ENCODE measurements at places on chromosomes 4 and X.

GRCh38 chr4:85952528-85952927, 407.3 kb downstream of the MAPK10 start:
- 0 out of 3 replicates have a peak, but pooled peaks have one; percentile 19 for ATAC-seq

GRCh38 chrX:42119076-42119475, 195.7 kb upstream of the CASK start:
- no peak for ATAC-seq

DNA sequence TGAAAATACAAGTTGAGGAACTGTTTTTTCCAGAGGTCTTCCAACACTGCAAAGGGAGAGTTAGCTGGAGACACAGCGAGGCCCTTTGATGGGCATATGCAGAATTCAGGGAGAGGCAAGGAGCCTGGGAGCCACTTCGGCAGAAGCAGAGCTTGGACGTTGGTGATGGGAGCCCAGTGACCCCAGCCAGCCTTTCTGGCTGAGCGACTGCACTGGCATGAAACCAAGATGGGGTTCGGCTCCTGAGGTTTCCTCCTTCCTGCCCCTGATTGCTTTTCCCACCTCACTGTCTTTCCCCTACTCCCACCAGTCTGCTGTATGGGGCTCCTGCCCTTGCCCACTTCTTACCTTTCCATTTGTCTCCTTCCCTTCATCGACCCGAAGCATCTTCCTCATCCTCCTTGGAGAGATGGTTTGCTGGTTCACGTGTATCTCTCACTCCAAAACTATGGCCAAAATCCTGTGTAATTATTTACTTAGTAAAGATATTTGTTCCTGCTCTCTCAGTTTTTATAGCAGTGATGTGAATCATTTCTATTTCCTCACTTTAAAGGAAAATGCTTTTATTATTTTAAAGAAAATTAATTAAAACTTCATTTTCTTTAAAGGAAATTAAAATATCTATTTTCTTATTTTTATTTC, 100.5 kb downstream of the NFKB1 start:
- no peak for ATAC-seq

GRCh38 chr4:67746797-67747495, 7.2 kb downstream of the GNRHR start:
- no peak for ATAC-seq

GRCh38 chr4:76581077-76581962, 146.3 kb downstream of the SHROOM3 start:
- peak; percentile 76 for ATAC-seq

DNA sequence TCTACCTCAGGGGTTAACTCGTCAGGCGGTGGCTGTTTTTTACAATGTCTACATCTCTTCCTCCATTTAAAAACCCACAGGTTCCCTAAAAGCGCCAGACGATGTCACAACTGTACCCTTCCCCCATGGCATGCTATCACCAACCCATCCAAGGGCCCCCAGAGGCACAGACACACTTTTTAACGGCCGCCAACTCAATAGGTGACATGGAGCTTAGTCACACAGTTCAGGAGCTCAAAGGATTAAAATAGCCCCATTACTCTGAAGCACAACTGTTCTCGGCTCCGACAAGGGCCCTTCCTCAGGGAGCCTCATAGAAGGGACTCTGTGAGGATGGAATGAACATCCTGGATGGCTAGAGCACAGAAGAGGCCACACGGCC, 12.4 kb downstream of the SH3KBP1 start:
- ATAC-seq = peak; percentile 59

DNA sequence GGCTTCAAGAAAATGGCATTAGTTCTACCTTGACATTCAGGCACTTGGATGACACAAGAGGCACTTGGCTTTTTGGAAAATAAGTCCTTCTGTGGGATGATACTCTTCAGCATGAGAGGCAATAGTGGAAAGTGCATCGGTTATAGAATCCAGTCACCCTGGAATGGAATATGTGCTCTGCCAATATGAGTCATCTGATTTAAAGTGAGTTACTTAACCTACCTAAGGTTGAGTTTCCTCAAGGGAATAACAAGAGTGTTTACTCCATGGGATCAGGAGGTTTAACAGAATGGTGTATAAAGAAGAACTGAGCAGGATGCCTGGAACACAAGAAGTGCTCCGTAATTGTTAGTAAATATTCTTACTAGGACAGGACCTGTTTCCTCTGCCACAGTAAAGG, 10.7 kb downstream of the SLC39A8 start:
- no peak for ATAC-seq

DNA sequence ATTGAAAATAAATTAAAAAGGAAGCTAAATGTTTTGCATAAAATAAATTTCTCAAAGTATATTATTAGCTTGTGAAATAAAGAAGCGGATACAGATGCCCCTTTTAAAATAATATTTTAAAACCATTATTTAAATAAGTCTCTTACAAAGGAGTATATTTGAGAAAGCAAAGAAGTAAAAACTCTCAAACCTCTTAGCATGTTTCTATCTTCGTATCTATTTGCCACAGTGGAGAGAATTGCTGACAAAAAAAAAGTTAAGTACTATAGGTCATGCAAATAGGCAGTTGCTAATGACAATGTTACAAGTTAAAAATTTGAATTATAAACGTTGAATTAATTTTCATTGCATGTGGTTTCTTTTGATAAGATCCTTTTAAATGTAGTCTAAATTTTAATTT, 44.5 kb upstream of the PDGFRA start:
- ATAC-seq = no peak

DNA sequence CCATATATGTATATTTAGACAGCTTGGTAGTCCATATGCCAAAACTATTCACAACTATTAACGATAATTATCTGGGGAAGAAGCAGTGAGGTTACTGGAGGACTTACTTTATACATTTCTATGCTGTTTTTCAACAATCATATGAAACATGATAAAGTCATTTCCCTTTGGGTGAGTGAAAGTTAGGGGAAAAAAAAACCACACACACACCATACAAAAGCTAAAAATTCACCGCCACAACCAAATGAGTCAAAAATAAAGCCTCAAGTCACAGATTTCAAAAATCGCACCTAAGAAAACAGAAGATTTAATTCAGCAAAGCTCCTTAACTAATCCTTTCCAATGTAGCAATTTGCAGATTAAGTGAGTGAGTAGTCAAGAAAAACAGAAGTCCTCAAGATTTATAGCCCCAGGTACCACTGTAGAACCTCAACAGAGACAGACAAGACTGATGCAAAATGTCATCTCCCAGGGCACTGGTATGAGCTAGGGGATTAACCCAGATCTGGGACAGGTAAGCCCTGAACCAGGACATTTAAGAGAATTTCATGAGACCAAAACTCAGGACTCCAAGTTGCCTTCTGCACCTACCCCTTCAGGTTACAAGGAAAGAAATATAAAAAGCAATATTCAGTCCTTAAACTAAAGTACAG, 35.1 kb downstream of the SYTL4 start:
- ATAC-seq = no peak

DNA sequence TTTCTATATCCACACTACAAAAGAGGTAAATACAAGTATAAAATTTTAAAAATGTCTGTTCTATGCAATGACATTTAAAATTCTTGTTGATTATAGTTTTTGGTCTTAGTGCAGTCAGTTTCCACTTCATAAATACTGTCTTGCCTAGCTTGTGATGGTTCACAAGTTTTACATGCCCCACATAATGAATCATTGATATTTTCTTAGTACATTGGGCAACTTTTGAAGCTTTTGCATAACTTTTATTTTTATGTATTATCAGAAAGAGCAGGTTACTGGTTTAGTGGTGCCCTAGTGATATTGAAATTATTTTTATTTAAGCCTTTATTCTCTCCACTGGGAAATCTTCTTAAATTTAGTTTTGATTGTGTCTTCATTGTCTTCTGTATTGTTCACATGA, 388.0 kb downstream of the CCSER1 start:
- no peak for ATAC-seq

GRCh38 chr4:59222221-59222620, 1977.9 kb upstream of the ADGRL3 start:
- ATAC-seq = no peak

DNA sequence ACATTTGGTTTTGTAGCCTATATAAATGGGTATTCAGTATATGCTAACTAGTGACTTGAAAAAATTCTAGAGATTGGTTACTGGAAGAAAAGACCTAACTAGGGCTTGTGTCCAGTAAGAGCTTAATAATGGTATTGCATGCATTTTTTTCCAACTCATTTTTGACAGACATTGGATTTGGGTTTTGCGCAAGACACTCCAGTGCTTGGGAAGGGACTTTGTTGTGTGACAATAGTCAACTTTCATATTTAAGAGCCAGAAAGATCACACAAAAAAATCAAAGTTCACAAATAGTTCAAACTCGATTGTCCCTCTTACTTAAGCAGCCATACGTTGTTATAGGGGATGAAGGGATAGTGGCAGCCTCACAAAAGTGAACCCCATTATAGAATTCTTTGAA, 1.2 kb upstream of the HSD17B11 start:
- ATAC-seq = no peak

GRCh38 chrX:40420899-40421729, 159.7 kb upstream of the ATP6AP2 start:
- ATAC-seq = no peak

DNA sequence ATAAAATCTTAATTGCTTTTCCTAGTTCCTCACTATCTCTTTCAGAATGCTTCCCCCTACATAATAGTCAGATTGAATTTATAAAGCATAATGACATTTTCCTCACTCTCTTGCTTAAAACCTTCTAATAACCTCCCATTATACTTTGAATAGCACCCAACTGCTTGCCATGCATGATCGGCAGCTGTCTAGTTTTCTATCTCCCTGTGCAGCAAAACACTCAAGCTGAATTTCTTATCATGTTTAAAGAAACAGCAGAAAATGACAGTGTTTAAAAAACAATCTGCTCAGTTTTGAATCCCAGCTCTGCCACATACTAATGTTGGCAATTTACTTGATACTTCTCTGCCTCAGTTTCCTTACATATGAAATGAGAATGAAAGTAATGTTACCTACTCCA, 947.1 kb upstream of the HS3ST1 start:
- no peak for ATAC-seq

GRCh38 chr4:22482250-22483127, 33.4 kb downstream of the ADGRA3 start:
- no peak for ATAC-seq

DNA sequence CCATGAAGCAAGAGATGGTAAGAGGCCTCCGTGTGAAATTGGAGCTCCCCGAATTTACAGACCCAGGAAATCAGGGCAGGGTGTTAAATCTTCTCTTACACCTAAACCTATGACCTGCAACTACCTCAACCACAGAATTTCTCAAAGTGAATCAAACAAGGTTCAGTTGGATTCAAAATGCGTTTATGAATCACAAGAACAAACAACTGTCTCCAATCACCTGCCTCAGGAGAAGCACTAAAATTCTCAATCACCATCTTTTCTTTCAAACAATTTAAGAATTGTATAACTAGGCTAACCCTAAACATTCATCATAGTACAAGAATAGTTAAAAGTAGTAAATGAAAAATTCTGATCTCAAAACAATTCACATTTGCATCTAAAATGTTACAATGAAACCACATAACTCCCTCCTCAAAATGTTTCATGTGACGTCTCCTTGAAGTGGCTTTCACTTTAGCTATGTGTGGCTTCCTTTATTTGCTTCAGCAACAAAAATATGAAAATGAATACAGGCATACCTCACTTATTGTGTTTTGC, 19.2 kb downstream of the PPP3CA start:
- no peak for ATAC-seq

- no peak for ATAC-seq
Measured at GRCh38 chr4:11259837-11260236, 168.9 kb downstream of the HS3ST1 start.

DNA sequence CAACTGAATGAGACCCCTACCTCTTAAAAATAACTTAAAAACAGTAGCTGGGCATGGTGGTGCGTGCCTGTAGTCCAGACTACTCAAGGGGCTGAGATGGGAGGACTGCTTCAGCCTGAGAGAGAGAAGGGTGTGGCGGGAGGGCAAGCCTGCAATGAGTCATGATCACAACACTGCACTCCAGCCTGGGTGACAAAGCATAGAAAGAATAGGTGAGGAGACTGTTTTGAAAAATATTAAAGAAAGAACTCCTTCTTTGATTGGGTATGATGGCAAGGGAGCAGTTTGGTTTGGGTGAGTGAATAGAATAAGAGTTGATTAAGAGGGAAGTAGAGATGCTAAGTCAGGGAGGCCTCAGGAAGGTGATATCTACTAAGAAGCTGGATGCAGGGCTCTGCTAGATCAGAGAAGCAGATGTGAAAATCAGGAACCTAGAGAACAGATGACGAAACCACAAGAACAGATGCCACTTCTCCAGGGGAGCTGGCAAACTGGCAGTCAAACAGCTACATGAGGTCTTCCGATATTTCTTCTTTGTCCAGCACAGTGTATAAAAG, 318.6 kb downstream of the OPHN1 start:
- no peak for ATAC-seq

GRCh38 chr4:11418610-11419009, 10.1 kb downstream of the HS3ST1 start:
- no peak for ATAC-seq

GRCh38 chrX:31449965-31450364, 378.1 kb upstream of the FTHL17 start:
- no peak for ATAC-seq

GRCh38 chrX:48945517-48946348, 11.7 kb downstream of the OTUD5 start:
- peak; percentile 98 for ATAC-seq

GRCh38 chrX:72305286-72306084, at the start of gene CITED1:
Gene CITED1, minus strand, starts transcription at chrX:72305914. Its CDS starts 3,045 bp downstream, at chrX:72302869.
- ATAC-seq = peak; percentile 24

- ATAC-seq = no peak
Measured at GRCh38 chr4:15689540-15689939, 7.9 kb downstream of the FAM200B start.

- ATAC-seq = no peak
Measured at GRCh38 chr4:6465955-6466354, 6.5 kb downstream of the PPP2R2C start.

GRCh38 chrX:121036137-121036536, 11.3 kb upstream of the GLUD2 start:
- ATAC-seq = no peak

DNA sequence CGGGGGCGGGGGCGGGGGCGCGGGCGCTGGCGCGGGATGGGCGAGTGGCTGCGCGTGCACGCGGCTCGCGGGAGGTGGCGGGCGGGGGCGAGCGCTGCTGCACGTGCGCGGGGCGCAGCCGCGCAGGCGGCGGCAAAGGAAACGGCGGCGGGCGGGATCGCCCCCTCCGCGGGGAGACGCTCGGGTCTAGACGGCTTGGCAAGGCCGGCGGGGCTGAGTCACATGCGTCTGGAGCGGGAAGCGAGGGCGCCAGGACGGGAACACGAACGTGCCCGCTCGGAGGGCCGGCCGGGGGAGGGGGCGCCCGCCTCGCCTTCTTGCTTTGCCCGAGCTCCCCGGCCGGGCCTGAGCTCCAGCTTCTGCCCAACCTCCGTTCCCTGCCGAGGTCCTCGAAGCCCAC, 4.3 kb upstream of the HAUS7 start:
- ATAC-seq = no peak

DNA sequence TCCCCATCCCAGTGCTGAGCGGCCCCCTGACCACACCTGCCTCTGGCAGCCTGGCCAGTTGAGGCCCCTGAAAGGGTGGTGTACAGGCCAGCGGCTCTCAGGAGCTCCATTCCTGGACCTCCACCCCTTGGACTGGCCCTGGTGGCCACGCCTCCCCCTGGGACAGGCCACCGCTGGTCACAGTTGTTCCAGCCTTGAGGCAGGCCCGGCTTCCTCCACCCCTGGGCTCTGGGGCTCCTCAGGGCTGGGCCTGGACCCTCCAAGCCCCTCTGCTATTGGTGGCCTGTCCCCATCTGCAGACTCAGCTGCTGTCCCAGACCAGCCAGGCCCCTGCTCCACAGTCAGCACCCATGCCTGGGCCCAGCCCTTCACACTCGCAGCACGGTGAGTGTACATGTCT, 93.2 kb upstream of the NKX1-1 start:
- no peak for ATAC-seq

- peak; percentile 81 for ATAC-seq
Measured at GRCh38 chr4:56575820-56576429, 70.3 kb downstream of the ARL9 start.

Data from SK-N-SH treated with all-trans-retinoic acid at 6 μM for 48 hours (cell line).